ENCODE measurements at places on chromosomes 6 and 20. TPM values are rescaled to one million over a fixed set of nuclear protein-coding genes. Genes with fewer than 3 reads are reported as not detected.

- H3K4me3 ChIP-seq = no peak overlapping the region
- H3K36me3 ChIP-seq = no peaks in the 10 kb centered on the region
- peaks cover 15% of the 10 kb centered on the region for H3K4me1 ChIP-seq
- H3K27ac ChIP-seq = no peak overlapping the region
- DNase-seq = no peak
These were observed 57.5 kb downstream of the LIN28B start for GRCh38 chr6:105014448-105014847.

GRCh38 chr6:120056085-120056484 is 706.5 kb upstream of the MAN1A1 start:
- no peaks in the 10 kb centered on the region for H3K4me1 ChIP-seq
- H3K27ac ChIP-seq = no peak overlapping the region
- H3K27me3 ChIP-seq = no peaks in the 10 kb centered on the region
- H3K4me3 ChIP-seq = no peak overlapping the region

GRCh38 chr20:41003143-41003935 is 25.3 kb upstream of the TOP1 start:
- no peak for DNase-seq
- H3K4me3 ChIP-seq = peak overlapping the region; percentile 47
- H3K27ac ChIP-seq = peak overlapping the region; percentile 95
- H3K36me3 ChIP-seq = no peaks in the 10 kb centered on the region

DNA sequence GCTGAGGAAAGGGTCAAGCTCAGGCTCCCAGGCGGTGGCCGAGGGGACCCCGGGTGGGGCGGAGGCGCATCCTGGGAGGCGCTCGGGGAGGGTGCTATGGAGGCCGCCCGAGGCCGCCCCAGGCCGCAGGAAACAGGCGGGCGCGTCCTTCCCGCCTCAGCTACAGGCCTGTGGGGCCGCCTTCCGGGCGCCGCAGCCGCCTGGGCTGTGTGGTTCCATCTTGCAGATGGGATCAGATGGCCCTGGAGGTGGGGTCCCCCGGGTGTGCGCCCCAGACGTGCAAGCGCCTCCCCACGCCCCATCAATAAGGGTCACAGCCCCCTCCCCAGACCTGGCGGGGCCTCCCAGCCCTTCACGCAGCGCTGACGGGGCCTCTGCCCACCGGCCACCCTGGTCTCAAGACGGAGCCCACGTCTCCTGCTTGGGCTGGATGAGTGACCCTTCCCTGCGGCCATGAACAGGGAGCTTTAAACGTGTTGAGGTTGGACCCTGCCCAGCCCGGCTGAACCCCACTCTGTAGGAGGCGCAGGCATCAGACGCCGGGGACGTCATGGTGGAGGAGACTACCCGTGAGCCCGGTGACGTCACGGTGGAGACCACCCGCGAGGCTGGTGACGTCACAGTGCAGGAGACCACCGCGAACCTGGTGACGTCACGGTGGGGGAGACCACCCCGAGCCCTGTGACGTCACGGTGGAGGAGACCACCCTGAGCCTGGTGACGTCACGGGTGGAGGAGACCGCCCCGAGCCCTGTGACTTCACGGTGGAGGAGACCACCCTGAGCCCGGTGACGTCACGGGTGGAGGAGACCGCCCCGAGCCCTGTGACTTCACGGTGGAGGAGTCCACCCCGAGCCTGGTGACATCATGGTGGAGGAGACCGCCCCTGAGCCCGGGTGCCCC is 267.0 kb downstream of the DLL1 start:
- H3K27ac ChIP-seq = no peak overlapping the region
- DNase-seq = no peak
- H3K36me3 ChIP-seq = no peaks in the 10 kb centered on the region
- no peaks in the 10 kb centered on the region for H3K4me1 ChIP-seq
- no peak overlapping the region for H3K4me3 ChIP-seq

DDX43 gene
- total RNA-seq = not detected

GRCh38 chr6:150729188-150729748 is 129.6 kb downstream of the PLEKHG1 start:
- DNase-seq = no peak
- H3K27ac ChIP-seq = no peak overlapping the region
- no peaks in the 10 kb centered on the region for H3K36me3 ChIP-seq
- H3K4me3 ChIP-seq = no peak overlapping the region
- H3K4me1 ChIP-seq = peaks cover 5% of the 10 kb centered on the region

DNA sequence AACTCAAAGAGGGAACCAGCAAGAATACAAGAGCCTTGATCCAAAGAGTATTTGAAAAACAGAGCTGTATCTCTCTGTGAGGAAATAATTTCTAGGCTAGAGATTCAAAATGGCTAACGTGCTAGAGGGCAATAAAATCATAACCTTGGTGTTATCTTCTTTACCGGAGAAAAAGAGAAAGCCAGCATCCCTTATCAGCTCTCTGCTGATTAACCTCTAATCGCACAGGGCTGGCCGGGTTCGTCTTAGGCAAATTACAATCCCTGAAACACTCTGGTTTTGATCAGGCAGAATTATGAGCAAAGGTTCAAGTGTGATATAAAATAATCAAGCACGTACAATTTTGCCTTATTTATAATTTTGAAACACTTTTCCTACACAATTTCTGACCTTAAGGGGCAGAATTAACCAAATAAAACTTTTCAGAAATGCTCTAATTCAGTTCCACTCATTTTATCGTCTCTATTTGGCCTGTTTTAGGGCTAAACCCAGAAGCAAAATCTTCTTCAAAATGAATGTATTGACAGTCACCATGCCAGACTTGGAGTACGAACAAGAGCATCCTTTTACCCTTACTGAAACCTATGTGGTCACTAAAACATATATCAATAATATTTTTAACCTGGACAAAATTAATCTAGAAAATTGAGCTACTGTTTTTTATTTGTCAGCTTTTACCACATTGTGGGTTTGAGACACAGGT is 13.7 kb downstream of the PSMB9 start:
- no peaks in the 10 kb centered on the region for H3K36me3 ChIP-seq
- DNase-seq = no peak
- no peak overlapping the region for H3K27ac ChIP-seq
- H3K4me3 ChIP-seq = no peak overlapping the region

BTN1A1 gene
- not detected for total RNA-seq

DNA sequence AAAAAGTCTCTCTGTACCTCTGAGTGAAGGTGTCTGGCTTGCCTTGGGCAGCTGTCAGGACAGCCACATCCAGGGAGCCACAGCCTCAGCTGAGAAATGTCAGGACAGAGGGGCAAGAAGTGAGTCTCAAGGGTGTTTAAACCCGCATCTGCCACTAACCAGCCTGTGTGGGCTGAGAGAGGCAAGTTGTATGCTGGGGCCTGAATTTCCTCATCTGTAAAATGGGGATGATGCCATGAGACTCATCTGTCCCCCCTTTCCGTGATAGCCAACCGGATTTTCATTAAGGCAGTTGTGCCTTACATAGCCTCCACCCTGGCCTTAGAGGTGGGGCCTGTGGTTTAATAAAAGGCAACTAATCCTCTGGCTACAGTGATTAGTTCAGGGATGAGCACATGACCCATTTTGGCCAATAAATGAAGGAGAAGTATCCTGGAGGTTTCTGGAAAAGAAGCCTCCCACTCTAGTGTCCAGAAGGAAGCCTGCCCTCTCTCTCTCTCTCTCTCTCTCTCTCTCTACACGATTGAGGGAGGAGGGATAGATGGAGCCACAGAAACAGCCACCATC is 79.3 kb downstream of the BMP7 start:
- no peaks in the 10 kb centered on the region for H3K36me3 ChIP-seq
- no peak overlapping the region for H3K27ac ChIP-seq
- no peak for DNase-seq
- H3K4me1 ChIP-seq = no peaks in the 10 kb centered on the region
- H3K4me3 ChIP-seq = no peak overlapping the region

CASS4 gene
- not detected for total RNA-seq

FAM184A gene
- total RNA-seq = 0.50 TPM

- no peak overlapping the region for H3K27ac ChIP-seq
- H3K27me3 ChIP-seq = peaks cover 50% of the 10 kb centered on the region
- peak; percentile 48 for DNase-seq
- H3K36me3 ChIP-seq = no peaks in the 10 kb centered on the region
- H3K4me1 ChIP-seq = no peaks in the 10 kb centered on the region
These were observed 115.2 kb downstream of the TOX2 start for GRCh38 chr20:44029848-44030230.

GRCh38 chr6:166354965-166355364 is 12.6 kb upstream of the SFT2D1 start:
- peaks cover 2% of the 10 kb centered on the region for H3K36me3 ChIP-seq
- no peak for DNase-seq
- H3K27me3 ChIP-seq = peaks cover 59% of the 10 kb centered on the region
- H3K4me1 ChIP-seq = peaks cover 5% of the 10 kb centered on the region
- H3K4me3 ChIP-seq = no peak overlapping the region

DNA sequence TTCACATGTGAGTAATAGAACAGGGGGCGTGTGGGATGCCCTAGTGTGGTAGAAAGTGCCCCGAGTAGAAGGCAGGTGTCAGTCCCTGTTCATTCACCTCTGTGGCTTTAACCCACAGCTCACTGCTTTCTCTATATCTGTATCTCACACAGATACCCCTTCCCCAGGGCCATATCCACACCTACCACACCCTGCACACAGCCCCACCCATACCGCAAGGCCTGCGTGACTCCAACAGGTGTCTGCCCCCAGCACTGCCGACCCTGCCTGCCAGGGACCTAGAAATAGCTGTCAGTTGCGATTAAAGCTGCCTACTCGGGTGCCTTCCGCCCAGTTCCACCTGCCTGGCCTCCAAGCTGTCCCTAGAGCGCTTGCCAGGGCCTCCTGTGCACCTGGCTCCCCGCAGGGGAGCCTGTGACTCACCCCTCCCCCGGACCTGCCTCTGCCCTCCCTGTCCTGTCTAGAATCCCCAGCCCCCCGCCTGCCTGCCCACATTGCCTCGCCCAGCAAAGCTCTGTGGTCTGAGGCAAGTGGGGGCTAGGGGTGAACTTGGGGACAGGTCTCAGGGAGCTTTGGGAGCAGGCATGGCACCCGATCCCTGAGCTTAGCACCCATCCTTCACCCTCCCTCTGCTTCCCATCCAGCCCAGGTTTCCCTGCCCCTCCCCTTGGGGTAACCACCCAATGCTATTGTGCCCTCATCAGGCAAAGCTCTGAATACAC is 38.3 kb upstream of the ID1 start:
- no peaks in the 10 kb centered on the region for H3K27me3 ChIP-seq
- H3K27ac ChIP-seq = no peak overlapping the region
- no peak overlapping the region for H3K4me3 ChIP-seq
- no peak for DNase-seq
- H3K36me3 ChIP-seq = peaks cover 12% of the 10 kb centered on the region
- H3K4me1 ChIP-seq = peaks cover 24% of the 10 kb centered on the region

GRCh38 chr20:35030136-35030535 is 62.5 kb downstream of the TRPC4AP start:
- H3K27me3 ChIP-seq = no peaks in the 10 kb centered on the region
- DNase-seq = no peak
- H3K36me3 ChIP-seq = peaks cover 63% of the 10 kb centered on the region

LIN28B gene
- total RNA-seq = not detected

- no peak for DNase-seq
- no peaks in the 10 kb centered on the region for H3K36me3 ChIP-seq
- no peak overlapping the region for H3K27ac ChIP-seq
- H3K4me1 ChIP-seq = peaks cover 7% of the 10 kb centered on the region
These were observed 10.4 kb downstream of the OPN5 start for GRCh38 chr6:47792216-47792733.

HSPA1L gene
- total RNA-seq = 1.1 TPM

GRCh38 chr20:38191654-38192053 is 26.6 kb upstream of the TGM2 start:
- H3K4me3 ChIP-seq = no peak overlapping the region
- no peaks in the 10 kb centered on the region for H3K27me3 ChIP-seq
- H3K4me1 ChIP-seq = peaks cover 10% of the 10 kb centered on the region
- no peak overlapping the region for H3K27ac ChIP-seq
- DNase-seq = no peak
- no peaks in the 10 kb centered on the region for H3K36me3 ChIP-seq

DNA sequence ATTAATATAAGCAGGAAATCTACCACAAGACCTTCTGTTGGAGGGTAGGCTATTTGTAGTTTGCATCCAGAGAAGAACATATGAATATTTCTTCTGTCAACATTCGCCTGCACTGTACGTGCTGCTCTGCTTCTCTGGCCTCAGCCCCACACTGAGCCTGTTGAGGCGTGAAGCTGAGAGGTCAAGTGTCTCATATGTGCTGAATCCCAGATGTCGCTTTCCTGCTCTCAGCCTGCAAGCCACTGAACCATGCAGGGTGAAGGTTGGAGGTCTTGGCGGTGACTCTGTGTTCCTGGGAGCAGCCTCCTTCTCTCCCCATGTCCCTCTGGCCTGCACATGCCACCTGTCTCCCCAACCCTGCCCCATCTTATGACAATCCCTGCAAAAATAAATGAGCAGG is 83.6 kb downstream of the TMEM170B start:
- no peak for DNase-seq
- no peak overlapping the region for H3K4me3 ChIP-seq
- peaks cover 12% of the 10 kb centered on the region for H3K4me1 ChIP-seq

DNA sequence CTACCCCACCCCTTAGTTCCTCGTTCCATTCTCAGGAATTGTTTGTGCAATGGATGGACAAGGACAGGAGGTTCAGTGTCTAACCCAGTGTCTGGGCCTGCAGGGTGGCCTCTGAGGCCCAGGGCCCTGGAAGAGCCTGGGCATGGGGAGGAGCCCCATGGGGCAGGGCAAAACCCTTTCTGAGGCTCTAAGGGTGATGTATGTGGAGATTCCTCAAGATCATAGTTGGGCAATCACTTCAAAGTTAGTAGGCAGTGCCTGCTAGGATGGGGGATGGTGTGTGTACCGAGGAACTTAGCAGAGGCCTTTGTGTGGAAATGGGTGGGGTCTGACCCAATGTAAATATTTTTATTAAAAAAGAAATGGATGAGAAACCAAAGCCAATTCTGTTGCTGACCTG is 6.7 kb upstream of the C2 start:
- no peaks in the 10 kb centered on the region for H3K27me3 ChIP-seq
- no peak for DNase-seq
- no peak overlapping the region for H3K4me3 ChIP-seq
- peaks cover 7% of the 10 kb centered on the region for H3K4me1 ChIP-seq
- no peak overlapping the region for H3K27ac ChIP-seq

Measured in osteocyte (in vitro differentiated cells).